ENCODE measurements at places on chromosomes 2 and 18.

DNA sequence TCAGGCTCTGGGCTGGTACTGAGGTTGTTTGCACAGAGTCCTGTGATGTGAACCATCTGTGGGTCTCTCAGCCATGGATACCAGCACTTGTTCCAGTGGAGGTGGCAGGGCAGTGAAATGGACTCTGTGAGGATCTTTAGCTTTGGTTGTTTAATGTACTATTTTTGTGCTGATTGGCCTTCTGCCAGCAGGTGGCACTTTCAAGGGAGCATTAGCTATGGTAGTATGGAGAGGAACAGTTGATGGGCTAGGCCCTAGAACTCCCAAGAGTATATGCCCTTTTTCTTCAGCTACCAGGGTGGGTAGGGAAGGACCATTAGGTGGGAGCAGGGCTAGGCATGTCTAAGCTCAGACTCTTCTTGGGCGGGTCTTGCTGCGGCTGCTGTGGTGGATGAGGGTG, 257.0 kb upstream of the GYPC start:
- no peak for DNase-seq

- DNase-seq, result no peak
Measured at GRCh38 chr2:109531221-109531620, 82.5 kb downstream of the SEPTIN10 start.

GRCh38 chr2:164565359-164565758, 55.9 kb downstream of the GRB14 start:
- no peak for DNase-seq

- DNase-seq, result no peak
Measured at GRCh38 chr2:217838409-217838831, 164.4 kb downstream of the TNS1 start.

DNA sequence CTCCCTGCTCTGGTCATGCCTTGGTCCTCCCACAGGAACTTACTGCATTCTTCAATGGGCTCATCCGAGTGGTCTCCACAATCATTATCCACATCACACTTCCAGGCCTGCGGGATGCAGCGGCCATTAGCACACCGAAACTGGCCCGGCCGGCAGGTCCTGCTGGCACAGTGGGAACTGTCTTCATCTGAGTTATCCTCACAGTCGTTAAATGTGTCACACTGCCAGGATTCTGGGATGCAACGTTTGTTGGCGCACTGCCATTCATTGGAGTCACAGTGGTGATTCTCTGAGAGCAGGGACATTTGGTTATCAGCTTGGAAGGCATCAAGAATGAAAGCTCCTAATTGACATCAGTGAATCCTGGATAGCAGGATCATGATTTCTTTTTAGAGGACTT, 104.5 kb downstream of the DHRS9 start:
- DNase-seq, result no peak

Data from activated T-helper 1 cell treated with Interleukin-2 at 50 U/mL for 16 hours (primary cell).